Fibroblast of lung (primary cell): ENCODE measurements at places on chromosomes 11 and 22. TPM values are rescaled to one million over a fixed set of nuclear protein-coding genes. Genes with fewer than 3 reads are reported as not detected.

The OR56A1 gene
- total RNA-seq, result not detected in 2 replicates

The OR8D4 gene
- total RNA-seq, result not detected in 2 replicates

The NLRP14 gene
- under 0.01 and 0.17 TPM in 2 replicates for total RNA-seq

The DGAT2 gene
- total RNA-seq, result 1.3 and 2.3 TPM in 2 replicates

The SYCE3 gene
- 0.33 TPM in 1 of 2 replicates, not detected in the other for total RNA-seq

The IFITM10 gene
- 0.26 and 0.50 TPM in 2 replicates for total RNA-seq

The KCTD21 gene
- total RNA-seq, result 7.2 and 8.1 TPM in 2 replicates
